ENCODE measurements at places on chromosomes 11 and 22.

- DNase-seq = no peak
Measured at GRCh38 chr11:57547854-57548377, 10.5 kb downstream of the SMTNL1 start.

- no peak for DNase-seq
Measured at GRCh38 chr11:26891501-26891900, 102.4 kb upstream of the FIBIN start.

- no peak for DNase-seq
Measured at GRCh38 chr11:2775083-2775625, 75.4 kb upstream of the KCNQ1OT1 start.

DNA sequence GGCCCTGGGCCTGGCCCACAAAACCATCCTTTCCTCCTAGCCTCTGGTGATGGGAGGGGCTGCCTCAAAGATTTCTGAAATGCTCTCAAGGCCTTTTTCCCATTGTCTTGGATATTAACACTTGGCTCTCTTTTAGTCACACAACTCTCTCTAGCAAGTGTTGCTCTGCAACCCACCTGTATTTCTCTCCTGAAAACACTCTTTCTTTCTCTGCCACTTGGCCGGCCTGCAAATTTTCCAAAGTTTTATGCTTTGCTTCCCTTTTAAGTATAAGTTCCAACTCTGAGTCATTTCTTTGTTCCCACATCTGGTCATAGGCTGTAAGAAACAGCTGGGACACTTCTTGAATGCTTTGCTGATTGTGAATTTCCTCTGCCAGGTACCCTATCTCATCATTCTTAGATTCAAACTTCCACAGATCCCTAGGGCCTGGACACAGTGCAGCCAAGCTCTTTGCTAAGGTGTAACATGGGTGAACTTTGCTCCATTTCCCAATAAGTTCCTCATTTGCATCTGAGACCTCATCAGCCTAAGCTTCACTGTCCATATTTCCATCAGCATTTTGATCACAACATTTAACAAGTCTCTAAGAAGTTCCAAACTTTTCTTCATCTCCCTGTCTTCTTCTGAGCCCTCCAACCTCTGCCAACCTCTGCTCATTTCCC, 93.8 kb downstream of the TRIM29 start:
- no peak for DNase-seq

DNA sequence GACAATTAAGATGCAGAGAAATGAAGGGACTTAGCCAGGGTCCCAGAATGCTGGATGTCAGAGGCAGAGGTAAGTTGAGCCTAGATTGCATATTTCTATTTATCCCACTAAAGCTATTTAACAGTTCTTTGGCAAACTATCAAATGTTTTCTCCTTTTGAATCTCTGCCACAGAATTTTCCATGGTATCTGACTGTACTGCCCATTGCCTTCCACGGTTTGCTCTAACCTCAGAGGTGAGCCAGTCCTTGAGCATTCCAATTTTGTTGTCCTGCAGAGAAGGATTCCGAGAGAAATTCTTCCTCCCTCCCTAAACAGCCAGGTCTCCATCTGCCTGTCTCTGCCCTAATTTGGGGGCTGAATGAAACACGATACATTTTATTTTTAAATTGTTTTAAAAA, 368.3 kb upstream of the SYN3 start:
- DNase-seq = no peak

GRCh38 chr22:21702700-21703683, 32.6 kb downstream of the YPEL1 start:
- DNase-seq = no peak

DNA sequence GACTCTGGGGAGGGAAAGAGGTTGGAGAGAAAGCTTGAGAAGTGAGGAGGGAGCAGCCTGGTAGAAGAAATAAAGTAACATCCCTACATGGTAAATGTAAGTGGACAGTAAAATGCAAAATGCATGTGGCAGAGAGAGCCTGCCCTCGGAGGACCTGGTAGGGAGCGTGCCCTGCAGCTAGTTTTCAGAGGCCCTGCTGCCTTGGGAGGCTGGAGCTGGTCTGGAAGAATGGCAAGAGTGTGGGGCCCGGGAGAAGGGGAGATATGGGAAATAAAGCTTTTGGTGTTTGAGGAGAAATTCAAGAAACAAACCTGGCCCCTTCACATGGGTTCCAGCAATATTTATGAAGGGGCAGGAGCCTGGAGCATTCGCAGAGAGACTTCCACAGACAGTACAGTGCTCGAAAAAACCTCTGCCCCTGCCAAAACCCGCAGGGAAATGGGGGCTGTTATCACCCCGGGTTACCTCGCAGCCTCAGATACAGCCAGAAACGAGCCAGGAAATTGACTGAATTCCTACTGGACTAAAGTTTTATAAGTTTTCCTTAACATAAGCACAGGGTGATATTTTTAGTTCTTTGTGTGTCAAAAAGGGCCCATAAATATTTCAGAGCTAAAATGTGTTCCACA, 363.0 kb downstream of the TENM4 start:
- DNase-seq = no peak

DNA sequence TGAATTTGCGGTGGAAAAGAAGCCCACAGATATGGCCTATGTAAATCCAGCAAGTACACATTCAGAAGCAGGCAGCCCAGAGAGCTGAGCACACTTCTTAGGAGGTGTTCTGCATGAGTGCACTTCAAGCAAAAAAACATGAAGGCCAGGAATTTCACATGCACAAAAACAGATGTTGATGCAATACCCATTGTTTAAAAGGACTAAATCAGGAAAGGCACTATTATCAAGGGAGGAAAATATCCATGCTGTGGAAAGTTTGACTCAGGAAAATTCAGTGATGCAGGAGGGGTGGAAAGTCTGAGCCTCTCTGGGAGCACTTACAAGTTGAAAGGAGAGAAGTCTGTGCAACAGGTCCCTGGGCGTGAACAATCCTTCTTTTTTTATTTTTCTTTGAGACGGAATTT, 15.8 kb upstream of the CARS1 start:
- no peak for DNase-seq

DNA sequence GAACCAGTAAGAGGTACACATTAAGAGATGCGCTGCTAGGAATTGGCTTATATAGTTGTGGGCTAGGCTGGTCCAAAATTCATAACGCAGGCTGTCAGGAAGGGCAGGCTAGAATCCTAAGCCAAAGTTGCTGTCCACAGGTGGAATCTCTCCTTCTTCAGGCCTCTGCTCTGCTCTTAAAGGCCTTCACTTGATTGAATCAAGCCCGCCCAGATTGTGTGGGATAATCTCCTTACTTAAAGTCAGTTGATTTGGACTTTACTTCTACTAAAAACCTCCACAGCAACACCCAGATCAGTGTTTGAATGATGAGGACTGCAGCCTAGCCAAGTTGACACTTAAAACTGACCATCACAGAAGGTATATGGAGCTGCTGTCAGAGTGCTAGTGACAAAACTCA, 68.8 kb downstream of the LRRC32 start:
- DNase-seq = no peak

GRCh38 chr11:120547811-120548681, 36.5 kb downstream of the GRIK4 start:
- DNase-seq = no peak

- no peak for DNase-seq
Measured at GRCh38 chr11:116798368-116798767, 6.7 kb upstream of the APOA5 start.

DNA sequence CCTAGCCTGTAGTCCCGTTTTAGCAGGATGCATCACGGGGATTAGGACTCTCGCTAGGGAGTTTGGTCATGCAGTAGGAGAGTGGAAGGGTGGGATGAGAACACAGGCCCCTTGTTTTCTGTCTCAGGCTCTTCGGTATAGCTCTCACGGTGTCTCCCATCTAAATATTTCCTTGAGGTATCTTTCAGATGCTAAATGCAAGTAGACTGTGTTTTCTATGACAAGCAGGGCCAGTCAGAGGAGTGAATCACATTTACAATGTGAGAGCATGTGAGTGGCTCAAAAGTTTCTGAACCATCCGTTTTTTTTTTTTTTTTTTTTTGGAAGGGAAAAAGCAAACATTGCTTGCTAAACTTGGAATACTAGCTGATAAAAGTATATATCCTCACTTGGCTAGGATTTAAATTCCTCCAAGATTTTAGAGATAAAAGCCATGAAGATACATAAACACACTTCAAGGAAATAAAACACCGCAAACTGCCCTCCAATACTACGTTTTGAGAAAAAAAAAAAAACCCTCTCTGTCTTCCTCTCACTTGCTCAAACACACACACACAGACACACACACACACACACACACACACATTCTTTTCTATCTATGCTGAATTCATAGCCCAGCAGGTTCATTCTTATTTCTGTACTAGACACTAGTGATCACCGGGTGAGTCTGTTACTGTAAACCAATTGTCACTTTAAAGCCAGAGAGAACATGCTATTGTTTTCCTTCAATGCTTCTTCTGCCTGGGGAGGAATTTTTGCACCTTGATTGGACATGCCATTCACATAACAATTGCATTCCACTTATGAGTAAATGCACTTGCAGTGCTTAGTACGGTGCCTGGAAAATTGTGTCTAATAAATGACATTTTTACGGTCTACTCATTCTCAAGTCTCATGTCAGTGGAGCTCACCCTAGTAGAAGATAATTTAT, 224.6 kb upstream of the CCDC90B start:
- DNase-seq = no peak

DNA sequence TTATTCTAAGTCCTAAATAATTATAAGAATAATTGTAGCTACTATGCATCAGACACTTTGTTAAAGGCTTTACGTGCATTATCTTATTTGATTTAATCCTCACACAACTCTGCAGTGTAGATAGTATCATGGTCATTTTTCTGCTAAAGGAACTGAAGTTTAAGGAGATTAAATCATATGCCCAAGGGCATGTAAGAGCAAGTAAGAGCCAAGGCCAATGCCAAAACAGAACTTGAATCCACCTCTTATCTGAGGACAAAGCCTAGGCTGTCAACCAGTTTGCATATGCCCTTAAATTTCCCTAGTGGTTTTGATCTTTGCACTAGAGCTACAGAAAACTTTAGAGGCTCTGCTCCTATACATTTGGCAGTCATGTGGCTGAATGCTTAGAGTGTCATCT, 65.6 kb upstream of the OR5AK2 start:
- no peak for DNase-seq

DNA sequence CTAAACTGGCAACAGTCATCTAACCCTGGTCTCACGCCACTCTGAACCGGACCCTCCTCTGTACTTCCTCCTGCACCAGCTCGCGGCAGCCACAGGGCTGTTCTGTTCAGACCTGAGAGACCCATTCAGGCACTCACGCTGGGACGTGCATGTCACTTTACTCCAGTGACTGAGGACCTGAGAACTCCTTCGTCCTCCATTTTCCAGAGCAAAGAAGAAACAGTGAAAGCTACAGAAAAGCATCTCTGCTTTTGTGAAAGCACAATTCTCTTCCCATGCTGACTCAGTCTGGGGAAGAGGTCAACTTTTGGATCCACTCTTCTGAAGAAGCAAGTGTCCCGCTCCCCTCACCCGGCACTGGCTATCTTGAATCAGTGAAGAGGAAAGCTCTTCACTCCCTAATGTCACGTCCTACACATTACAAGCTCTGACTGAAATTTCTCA, 24.5 kb downstream of the PISD start:
- DNase-seq = no peak

DNA sequence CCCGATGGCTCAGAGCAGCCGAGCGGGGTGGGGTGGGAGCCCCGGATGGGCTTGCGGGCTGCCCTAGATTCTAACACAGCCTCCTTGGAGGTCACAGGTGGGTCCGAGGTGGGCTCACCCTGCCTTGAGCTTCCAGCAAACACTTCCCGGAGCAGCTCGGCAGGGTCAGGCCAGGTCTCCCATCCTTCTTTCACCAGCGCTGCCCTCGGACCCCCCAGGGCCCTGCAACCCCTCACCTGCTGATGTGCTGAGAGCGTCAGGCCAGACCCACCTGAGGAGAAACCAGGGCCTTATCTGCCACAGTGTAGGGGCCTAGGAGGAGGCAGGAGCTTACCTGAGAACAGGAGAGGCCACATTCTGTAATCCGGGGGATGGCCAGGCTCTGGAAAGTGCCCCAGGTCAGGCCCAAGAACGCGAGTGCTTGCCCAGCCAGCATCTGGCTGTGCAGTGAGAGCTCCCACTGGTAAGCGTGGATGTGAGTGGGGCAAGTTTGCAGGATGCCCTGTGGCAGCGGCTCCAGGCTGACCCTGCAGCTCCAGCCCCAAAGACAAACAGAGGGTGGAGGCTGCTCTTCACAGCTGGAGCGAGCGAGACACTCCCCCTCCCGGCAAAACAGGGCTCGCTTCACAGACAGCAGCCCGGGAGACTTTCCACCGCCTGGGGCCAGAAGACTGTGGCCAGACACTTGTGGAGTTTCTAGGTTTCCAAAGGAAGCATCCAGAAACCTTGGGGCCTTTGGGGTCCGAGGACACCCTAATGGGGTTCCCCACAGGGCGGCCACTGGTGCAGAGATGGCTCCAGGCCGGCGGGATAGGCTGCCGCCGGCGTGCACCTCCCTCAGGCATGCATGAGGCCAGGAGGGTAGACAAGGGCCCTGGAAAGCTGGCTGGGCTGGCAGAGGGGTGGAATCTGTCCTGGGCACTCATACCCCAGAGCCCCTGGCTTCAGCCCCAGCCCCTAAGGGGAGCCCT, at the start of gene IL17REL:
TSS of gene IL17REL (minus strand) at position 555 of the 971 bp plus-strand sequence. CDS start at position 436, 119 bp downstream.
- DNase-seq = no peak

DNA sequence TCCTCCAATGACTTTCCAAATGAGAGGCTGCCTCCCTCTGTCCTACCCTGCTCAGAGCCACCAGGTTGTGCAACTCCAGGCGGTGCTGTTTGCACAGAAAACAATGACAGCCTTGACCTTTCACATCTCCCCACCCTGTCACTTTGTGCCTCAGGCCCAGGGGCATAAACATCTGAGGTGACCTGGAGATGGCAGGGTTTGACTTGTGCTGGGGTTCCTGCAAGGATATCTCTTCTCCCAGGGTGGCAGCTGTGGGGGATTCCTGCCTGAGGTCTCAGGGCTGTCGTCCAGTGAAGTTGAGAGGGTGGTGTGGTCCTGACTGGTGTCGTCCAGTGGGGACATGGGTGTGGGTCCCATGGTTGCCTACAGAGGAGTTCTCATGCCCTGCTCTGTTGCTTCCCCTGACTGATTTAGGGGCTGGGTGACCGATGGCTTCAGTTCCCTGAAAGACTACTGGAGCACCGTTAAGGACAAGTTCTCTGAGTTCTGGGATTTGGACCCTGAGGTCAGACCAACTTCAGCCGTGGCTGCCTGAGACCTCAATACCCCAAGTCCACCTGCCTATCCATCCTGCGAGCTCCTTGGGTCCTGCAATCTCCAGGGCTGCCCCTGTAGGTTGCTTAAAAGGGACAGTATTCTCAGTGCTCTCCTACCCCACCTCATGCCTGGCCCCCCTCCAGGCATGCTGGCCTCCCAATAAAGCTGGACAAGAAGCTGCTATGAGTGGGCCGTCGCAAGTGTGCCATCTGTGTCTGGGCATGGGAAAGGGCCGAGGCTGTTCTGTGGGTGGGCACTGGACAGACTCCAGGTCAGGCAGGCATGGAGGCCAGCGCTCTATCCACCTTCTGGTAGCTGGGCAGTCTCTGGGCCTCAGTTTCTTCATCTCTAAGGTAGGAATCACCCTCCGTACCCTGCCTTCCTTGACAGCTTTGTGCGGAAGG, 2.9 kb downstream of the APOC3 start:
- DNase-seq = no peak

- DNase-seq = no peak
Measured at GRCh38 chr22:30033137-30033536, 47.1 kb upstream of the HORMAD2 start.

GRCh38 chr11:47691979-47692378, 23.2 kb downstream of the AGBL2 start:
- DNase-seq = no peak

- no peak for DNase-seq
Measured at GRCh38 chr11:35200811-35201341, 61.9 kb downstream of the CD44 start.

All from stimulated activated CD8-positive, alpha-beta memory T cell treated with anti-CD3 and anti-CD28 coated beads, Interleukin-2, amount 100 ng/mL, for 1 hour (primary cell).